Activated CD8-positive, alpha-beta memory T cell treated with anti-CD3 and anti-CD28 coated beads for 1 hour (primary cell): ENCODE measurements at places on chromosomes 1 and 21.
A peak's percentile ranks its signal among the peaks of the same experiment; 100 is the strongest.

DNA sequence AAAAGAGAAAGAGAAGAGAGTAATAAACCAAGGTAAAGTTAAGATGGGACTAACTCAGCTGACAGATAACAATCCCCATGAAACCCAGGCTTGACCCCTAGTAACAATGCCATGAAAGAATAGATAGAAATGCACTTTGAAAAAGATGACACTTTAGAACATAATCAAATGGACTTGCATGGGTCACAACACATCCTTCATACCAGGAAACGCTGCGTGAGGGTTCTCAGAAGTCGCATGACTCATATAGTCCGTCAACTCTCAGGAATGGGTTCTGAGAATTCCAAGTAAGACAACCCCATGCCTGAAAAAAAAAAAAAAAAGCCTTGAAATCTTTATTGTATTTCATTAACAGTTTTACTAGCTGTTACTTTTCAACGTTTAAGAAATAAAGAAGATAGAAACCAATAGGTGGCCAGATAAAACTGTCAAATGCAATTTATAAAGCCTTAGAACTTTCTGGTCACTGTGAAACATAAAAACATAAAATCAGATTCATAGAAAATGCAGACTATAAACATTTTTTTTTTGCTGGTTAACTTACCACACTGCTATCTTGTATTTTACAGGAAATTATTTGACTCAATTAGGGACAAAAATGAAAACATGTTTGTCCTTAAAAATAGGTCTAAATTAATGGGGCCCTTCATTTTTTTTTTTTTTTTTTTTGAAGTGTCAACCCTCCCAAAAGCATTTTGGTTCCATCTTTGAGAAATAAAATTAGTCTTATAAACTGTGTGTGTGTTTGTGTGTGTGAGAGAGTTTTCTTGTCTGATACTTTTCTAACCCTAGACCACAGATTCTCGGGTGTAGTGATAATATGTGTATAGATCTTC is 202.1 kb downstream of the NCAM2 start:
- DNase-seq, result no peak

DNA sequence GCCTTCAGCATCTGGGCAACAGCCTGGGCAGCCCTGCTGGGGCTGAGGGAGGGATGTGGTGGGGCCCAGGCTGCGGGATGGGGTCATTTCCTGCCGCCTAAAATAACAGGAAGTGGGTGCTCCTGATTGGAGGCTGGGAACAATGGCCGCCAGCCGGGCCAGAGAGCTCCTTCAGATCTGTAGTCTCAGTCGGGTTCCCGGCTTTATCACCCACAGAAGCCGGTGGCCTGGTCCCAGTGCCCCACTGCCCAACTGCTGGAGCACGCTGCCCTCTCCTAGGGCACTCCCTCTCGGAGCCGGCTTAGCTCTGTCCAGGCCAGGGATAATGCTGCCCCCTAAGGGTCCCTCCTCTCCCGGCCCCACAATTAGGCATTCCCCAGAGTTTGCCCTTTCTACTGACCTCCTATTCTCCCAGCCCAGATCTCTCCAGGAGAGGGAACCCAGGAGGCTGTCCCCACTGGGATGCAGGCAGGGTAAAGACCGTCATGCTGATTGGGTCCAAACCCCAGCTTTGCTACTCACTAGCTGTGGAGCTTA is 5.1 kb downstream of the MAP7D1 start:
- peak; percentile 33 for DNase-seq

- no peak for DNase-seq
These were observed 46.3 kb downstream of the IER5 start for GRCh38 chr1:181134543-181135436.

- DNase-seq, result no peak
These were observed 32.7 kb upstream of the DR1 start for GRCh38 chr1:93313026-93313425.

DNA sequence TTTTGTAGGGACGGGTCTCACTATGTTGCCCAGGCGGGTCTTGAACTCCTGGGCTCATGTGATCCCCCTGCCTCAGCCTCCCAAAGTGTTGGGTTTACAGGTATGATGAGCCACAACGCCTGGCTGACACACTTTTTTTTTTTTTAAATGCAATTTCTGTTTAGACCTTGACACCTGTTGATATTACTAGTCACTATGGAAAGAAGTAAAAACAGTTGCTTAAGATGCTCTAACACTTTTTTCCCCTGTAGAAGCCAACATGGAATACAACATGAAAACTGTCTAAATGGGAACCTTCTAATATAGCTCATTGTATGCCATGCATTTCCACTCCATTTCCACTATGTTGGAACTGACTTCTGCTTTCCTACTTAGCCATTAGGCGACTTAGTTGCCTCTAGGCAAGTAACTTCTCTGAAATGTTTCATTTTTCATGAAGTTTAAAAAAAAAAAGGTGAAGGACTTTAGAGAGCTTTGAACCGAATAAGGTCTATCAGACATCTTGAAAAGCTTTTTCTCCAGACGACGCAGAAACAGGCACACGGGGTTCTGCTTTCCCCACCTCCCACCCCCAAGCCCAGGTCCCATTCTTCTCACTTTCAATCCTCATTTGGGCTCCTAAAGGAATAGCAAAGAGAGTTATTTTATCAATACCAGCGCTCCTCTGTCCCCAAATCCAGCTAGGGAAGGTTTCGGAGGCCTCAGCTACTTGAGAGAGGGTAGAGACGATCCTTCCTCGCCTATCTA is 648 bp upstream of the DR1 start:
- DNase-seq, result no peak

- no peak for DNase-seq
These were observed 53.8 kb upstream of the LRRC8C start for GRCh38 chr1:89578946-89579684.

- no peak for DNase-seq
These were observed 67.1 kb upstream of the PTGFRN start for GRCh38 chr1:116842654-116843053.

GRCh38 chr1:205447457-205448341 is 8.1 kb downstream of the BLACAT1 start:
- DNase-seq, result no peak

- DNase-seq, result no peak
These were observed 2.5 kb upstream of the ATF6 start for GRCh38 chr1:161763522-161764098.

- DNase-seq, result no peak
These were observed 10.8 kb downstream of the HHAT start for GRCh38 chr1:210339500-210339899.

GRCh38 chr1:196558411-196558810 is 49.8 kb downstream of the KCNT2 start:
- no peak for DNase-seq
